ENCODE measurements at places on chromosomes 7 and 10.

- no peak for DNase-seq
Observed at GRCh38 chr10:117160567-117160966, 22.5 kb upstream of the VAX1 start.

DNA sequence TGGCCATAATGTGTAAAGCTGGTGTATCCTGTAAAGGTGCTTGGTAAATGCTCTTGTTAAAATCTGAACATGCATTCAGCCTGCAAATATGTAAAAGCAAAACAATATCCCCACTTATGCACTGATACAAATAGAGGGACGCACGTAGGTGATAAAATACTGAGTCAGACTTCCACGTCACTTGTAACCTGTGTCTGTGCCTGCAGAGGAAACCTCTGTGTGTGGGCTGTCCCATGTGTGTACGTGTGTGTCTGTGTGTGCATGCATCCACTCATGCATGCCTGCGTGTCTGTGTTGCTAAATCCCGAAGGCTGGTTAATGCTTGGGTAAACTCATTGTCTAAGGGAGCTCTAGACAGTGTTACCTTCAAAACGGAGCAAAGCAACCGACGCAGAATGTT lies 68.9 kb downstream of the KLF6 start:
- DNase-seq, result no peak

- DNase-seq, result no peak
Observed at GRCh38 chr7:45027774-45028114, 27.7 kb downstream of the CCM2 start.

- no peak for DNase-seq
Observed at GRCh38 chr10:110273474-110273873, 31.2 kb downstream of the SMNDC1 start.

DNA sequence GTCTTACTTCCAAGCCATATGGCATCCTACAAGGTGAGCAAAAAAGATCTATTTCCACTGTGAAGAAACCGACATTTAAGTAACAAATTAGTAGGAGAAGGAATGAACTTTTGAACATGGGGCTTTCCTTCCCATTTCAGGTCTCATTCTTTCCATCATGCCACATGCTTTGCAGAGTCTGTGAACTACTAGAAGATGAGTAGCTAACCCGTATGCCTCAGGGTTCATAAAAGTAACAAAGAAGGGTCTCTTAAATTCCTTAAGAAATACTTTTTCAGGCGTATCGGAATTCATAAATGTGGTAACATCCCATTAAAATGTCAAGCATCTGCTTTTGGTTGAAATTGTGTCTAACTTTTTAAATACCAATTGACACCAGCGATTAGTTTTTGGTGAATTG lies 81.3 kb upstream of the TNS3 start:
- DNase-seq, result no peak

GRCh38 chr10:119538632-119539358 lies 3.7 kb downstream of the RGS10 start:
- no peak for DNase-seq

DNA sequence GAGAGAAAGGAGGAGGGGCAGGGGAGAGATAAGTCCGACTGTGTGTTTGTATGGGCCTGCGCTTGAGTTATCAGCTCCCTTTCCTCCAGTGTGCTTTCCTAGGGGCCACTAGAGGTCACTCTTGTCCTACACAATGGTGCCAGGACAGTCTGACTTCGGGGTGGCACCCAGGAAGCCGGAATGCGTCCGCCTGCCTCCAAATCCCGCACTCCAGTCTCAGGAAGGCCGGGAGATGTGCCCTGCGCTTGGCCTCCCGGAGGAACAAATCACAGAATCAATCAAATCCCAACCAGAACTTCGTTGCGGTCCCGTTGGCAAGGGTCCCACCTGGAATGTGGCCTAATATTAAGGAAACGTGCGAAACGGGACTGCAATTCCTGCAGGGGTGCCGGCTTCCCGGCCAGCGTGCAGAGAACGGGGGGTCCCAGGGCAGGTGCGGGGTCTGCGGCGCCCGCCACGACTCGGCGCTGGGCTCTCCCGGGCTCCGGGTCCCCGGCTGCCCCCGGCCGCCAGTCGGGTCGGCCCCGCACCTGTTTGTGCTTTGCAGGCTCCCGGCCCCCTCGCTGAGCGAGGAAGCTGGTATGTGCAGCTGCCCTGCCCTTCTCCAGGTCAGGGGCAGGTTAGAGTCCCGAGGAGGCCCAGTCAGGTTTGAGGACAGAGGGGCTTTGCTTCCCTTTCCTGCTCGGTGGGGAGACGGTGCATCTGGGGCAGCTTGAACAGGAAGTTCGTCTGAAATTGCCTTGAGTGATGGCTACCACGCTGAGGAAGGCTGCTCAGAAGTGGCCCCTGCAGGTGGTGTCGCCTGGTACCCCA lies 21.0 kb upstream of the HPS1 start:
- DNase-seq, result peak; percentile 49

GRCh38 chr10:43842496-43842895 lies 193.8 kb upstream of the ZNF32 start:
- no peak for DNase-seq
